Cortex of kidney (tissue), 1 donor: ENCODE measurements at places on chromosomes 12 and 14.

DNA sequence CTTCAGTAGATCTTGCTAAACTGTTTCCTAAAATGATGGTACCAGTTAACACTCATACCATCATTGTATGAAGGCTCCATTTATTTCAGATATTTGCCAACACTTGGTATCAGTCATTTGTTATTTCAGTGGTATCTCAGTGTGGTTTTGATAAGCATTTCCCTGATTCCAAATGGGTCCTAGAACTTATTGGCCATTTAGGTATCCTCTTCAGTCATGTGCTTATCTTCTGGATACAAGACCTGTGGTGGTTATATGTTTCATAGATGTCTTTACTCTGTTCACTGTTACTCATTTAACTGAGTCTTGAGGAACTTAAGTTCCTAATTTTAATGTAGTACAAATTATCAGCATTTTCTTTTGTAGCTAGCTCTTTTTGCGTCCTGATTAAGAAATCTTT is 13.5 kb downstream of the SINHCAF start:
- no peak for DNase-seq

DNA sequence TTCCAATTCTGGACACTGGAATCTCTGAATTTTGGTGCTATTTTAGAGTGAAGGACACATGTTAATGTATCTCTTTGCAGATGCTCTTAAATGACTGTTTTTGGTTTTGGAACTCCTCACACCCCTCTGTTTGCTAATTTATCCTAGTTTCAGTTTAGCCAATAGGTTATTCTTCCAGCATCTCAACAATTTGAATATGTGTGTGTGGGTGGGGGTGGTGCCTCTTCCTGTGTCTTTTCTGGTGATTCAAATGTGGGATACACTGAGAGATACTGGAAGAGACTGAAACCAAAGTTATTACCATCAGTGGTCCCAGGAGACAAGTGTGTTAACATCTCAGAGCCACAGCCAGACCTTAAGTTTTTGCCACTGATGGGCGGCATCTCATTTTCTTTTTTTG is 1317.4 kb upstream of the TMEM132C start:
- no peak for DNase-seq

DNA sequence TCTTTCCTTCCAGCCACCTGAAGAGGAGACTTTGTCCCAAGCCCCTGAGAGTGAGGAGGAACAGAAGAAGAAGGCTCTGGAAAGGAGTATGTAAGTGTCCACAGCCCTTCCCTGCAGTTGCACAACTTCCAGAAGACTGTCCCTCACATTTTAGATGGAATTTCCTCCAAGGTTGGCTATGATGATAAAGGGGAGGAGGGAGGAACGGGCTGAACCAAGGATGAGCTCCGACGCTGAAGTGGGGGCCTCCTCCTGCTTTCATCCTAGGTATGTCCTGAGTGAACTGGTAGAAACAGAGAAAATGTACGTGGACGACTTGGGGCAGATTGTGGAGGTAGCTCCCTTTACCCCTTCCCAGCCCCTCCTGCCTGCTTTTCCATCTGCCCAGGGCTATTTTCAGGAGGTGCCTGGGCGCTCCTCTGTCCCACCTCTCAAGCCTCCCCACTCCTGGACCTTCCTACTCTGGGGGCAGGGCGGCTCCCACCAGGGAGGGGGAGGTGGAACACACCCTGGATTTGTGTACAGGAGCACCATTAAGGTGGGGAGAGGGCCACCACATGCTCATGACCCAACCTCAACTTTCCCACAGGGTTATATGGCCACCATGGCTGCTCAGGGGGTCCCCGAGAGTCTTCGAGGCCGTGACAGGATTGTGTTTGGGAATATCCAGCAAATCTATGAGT is 2.3 kb downstream of the ARHGEF25 start:
- DNase-seq = no peak

GRCh38 chr12:27777141-27777540 is 2.9 kb upstream of the KLHL42 start:
- DNase-seq = no peak

DNA sequence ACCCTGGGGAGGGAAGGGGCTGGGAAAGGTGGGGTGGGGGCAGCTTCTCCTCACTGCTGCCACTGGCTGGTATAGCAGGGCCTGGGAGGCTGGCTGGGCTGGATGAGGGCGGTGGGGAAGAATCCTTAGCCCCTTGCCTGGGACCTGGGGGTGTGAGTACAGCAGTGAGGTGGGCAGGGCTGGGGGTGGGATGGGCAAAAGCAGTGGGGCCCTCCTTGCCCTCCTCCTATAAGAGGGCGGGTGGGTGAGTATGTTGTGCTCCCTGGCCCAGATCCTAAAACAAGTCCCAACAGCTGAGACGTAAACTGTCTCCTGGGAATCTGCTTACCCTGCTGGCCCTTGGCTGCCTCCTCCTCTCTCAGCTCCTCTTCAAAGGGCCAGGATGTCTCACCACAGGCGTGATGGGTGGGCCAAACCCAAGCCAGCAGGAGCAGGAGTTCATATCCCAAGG is 2.2 kb downstream of the NCKAP5L start:
- no peak for DNase-seq

- no peak for DNase-seq
These were observed 74.5 kb downstream of the KCNK10 start for GRCh38 chr14:88248606-88249005.

DNA sequence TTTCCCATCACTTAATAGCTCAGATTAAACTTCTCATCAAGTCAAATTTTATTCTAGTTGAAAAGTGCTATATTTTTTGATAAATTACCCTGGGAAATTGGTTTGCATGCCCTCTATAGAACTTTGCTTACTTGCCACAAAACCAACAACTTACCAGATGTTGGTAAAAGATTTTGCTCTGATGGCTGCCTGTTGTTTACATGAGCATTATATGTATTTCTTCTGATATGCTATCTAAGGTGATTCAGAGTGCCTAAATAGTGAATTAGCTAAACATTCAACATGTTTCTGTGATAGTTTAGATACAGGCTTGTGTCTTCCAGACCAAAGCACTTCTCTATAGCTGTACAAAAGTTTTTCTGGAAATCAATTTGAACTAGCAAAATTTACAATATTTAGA is 51.0 kb downstream of the PPM1A start:
- DNase-seq = no peak

DNA sequence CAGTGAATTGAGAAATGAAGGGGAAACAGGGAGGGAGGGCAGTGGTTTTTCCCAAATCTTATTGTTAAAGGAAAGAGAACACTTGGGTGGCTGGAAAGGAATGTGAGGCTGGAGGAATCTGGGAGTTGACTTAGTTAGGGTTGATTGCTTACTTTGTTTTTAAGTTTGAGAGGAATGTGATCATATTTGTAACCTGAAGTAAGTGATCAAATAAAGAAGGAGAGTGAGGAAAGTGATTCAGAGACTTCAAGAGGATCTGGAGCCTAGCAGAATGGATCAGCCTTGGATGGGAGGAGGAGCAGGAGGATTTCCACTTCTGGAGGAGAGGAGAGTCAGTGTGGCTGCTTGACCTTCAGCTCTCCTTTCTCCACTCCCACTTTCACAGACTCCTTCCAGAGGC is 6.0 kb upstream of the LRP6 start:
- DNase-seq = no peak

DNA sequence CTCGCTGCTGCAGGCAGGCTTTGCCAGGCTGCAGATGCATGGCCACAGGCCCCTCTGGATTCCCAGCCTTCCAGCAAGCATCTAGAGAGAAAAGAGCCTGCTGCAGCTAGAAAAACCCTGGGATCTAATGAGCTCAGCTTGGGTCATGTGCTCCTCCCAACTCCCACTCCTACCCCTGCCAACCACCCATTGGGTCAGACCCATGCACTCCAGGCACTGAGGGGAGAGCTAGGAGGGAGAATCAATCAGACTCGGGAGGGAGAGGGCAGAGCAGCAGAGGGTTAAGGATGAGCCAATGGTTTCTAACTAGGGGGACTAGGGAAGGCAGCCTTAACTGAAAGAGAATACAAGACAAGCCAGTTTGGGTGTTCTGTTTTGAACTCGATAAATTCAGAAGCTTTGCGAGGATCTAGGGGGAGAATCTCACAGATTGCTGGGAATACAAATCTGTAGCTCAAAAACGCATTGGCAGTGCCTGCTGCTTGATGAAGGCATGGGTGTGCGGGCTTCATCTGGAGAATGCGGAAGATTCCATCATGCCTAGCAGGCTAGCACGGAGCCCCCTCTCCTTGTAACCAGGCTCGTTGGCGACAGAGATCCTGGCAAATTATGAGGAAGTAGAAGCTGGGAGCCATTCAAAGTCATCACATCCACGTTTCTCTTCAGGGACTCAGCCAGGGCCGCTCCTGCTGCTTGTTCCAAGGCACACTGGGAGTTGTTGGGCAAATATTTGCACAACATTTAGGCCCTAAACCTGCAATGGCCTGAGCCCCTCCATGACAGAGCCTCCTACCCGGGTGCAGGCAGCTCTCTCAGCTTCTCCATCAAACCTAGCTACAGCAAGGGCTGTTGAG is 56.4 kb downstream of the VCPKMT start:
- DNase-seq = no peak

GRCh38 chr14:54909817-54910558 is 7.4 kb upstream of the GCH1 start:
- no peak for DNase-seq

- DNase-seq = no peak
These were observed 75.5 kb upstream of the CPM start for GRCh38 chr12:69008520-69008919.

DNA sequence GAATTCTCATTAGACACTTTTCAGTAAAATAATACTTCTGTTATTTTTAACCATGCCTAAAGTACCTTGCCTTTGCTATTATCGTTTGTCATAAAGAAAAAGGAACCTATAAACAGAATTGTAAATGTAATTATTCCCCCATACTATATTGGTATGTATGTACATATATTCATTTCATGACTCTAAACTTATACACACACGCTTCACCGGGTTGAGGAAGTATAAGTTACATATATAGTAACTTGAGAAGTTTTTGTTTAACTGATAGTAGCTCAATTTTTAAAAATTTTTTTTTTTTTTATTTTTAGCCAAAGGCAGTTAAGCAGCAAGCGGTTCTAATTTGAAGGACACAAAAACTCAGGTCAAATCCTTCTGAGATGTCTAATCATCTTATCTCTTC is 107.6 kb downstream of the PLEKHG7 start:
- no peak for DNase-seq

DNA sequence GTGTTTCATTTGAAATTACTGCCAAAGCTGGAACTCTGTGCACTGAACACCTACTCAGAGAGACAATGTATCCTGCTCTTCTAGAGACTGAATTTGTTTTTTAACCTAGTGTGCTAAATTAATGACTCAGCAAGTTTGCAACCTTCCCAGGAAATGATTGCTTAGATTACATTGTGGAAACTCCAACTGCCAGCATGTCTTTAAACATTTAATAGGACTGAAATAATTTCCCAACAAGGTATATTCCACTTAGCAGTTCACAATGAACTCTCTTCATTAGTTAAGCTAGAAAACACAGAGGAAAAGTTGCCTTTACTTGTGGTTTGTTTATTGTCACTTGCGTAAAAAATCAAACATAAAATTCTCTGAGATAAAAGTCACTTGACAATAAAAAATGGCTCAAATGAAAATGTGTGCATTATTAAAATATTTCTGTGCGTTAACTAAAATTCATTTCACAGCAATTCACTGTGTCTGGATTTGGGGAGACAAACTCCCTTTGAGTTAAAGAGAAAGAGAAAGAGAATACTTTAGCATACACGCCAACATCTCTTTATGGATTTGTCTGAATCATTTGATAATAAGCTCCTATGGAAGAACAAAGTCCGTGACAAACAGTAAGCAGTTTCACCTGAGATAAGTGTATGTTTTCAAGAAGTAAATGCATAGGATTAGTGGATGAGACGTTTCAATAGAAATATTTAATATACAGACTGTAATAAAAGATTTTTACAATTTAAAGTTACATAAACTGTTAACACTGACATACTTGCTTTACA is 284.0 kb downstream of the PRKD1 start:
- no peak for DNase-seq

- DNase-seq = no peak
These were observed 465.2 kb downstream of the LRIG3 start for GRCh38 chr12:58455136-58455535.

- DNase-seq = no peak
These were observed 48.8 kb upstream of the PAPLN start for GRCh38 chr14:73188501-73188911.

- DNase-seq = no peak
These were observed 71.6 kb downstream of the OTOGL start for GRCh38 chr12:80170915-80171314.

GRCh38 chr12:50604640-50604920 is 99.8 kb downstream of the DIP2B start:
- DNase-seq = no peak

DNA sequence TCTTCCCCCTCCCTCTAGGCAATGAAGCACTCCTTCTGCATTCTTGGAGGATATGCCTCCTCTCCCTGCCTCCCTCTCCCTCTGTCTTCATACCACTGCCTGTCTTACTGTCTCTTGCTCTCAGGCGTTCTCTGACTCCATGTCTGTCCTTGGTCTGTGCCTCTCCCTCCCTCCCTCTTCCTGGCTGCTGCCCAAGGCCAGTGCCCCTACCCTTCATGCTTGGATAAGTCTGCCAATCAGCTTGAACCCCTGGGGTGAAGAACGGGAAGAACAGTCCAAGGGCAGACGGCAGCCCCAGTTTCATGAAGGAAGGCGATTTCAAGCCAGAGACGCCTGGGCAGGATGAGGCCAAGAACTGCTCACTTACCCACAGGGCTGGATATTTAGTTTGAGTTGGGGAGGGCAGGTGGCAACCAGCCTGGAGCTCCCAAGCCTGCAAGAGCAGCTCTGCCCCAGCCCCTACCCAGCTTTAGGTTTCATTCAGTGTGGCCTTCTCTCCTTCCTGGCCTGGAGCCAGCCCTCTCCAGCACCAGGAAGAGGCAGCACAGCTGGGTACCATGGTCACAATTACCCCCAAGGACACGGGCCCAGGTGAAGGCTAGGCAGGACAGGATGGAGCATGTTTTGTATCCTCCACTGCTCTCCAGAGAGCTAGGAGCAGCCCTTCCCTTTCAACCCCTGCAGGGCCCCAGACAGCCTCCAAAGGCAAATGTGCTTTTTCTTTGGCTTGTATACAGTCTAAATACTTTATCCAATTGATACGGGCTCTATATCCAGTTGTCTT is 35.8 kb upstream of the LTBP2 start:
- no peak for DNase-seq
